ENCODE measurements at places on chromosomes 2 and 18. TPM values are rescaled to one million over a fixed set of nuclear protein-coding genes. Genes with fewer than 3 reads are reported as not detected.

Gene ANKRD30B
- total RNA-seq = 0.39 TPM

Gene AMER3
- total RNA-seq = not detected

Gene AP1S3
- total RNA-seq = 0.61 TPM

Gene RAX
- total RNA-seq = not detected

Gene C2orf81
- 1.1 TPM for total RNA-seq

Gene RAMP1
- total RNA-seq = 21.8 TPM

Gene TEKT4
- 0.22 TPM for total RNA-seq

- no peak for DNase-seq
Observed at GRCh38 chr2:212032032-212032431, 506.6 kb downstream of the ERBB4 start.

DNA sequence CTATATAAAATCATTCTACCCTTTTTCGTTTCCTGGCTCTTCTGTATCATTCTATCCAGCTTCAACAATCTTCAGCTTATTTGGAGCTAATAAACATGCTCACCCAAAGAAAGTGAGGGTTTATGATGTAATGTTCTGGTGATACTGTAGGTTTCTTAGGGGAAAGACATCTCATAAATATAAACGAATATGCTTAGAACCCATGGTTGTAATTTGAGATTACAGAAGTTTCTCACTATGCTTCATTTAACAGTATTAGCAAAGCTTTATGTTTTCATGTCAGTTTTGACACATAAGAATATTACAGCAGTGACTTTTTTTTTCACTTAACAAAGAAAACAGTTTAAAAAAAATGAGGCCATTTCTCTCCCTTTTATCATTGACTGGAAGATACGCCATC, 11.8 kb upstream of the PEX13 start:
- DNase-seq = no peak

- no peak for DNase-seq
Observed at GRCh38 chr2:118750959-118751565, 96.4 kb downstream of the EN1 start.

GRCh38 chr2:69979902-69980807, 18.7 kb upstream of the ASPRV1 start:
- DNase-seq = no peak

- DNase-seq = no peak
Observed at GRCh38 chr18:12442946-12443345, 35.2 kb downstream of the PRELID3A start.

GRCh38 chr2:96727431-96727830, 12.4 kb downstream of the LMAN2L start:
- DNase-seq = no peak

- no peak for DNase-seq
Observed at GRCh38 chr18:58525517-58525916, 103.4 kb downstream of the ALPK2 start.

DNA sequence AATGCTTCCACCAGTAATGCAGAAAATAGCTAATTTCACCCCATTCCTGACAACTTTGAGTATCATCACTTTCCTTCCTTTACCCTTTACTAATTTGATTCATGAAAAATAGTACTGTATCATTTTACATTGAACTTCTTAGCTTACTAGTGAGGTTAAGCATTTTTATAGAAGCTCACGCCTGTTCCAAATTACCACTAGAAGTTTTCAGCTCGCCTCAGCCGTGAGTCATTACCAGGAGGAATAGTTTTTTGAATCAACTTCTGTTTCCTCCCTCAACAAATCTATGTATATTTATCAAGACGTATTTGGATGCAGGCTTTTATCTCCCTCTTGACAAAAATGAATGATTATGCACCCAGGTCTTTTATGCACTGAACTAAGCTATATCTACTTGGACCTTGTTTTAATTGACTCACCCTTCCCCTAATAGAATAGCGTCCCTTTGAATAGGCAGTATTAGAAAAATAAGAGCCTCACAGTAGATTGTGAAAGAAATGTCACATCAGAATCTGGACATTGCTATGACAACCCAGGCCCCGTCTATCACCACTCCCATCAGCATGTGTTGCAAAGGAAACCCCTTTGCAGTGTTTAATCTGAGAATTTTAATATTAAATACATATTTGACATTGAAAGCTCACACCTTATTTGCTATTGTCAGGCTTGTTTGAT, 207.4 kb upstream of the NRP2 start:
- no peak for DNase-seq

GRCh38 chr2:70116936-70117552, 29.8 kb downstream of the PCBP1 start:
- no peak for DNase-seq
